ENCODE measurements at places on chromosomes 6 and 20.

DNA sequence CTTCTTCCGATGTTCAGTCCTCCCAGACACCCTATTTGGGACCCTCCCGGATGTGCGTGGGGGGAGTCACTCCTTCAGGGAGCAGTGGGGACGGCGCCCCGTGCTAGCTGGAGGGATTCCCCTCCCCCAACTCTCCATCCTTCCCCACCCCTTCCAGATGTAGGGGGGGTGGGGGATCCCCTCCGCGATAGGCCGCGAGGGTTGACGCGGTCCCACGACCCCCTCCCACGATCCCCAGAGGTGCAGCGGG, 548 bp downstream of the GNL1 start:
- no peak for DNase-seq

DNA sequence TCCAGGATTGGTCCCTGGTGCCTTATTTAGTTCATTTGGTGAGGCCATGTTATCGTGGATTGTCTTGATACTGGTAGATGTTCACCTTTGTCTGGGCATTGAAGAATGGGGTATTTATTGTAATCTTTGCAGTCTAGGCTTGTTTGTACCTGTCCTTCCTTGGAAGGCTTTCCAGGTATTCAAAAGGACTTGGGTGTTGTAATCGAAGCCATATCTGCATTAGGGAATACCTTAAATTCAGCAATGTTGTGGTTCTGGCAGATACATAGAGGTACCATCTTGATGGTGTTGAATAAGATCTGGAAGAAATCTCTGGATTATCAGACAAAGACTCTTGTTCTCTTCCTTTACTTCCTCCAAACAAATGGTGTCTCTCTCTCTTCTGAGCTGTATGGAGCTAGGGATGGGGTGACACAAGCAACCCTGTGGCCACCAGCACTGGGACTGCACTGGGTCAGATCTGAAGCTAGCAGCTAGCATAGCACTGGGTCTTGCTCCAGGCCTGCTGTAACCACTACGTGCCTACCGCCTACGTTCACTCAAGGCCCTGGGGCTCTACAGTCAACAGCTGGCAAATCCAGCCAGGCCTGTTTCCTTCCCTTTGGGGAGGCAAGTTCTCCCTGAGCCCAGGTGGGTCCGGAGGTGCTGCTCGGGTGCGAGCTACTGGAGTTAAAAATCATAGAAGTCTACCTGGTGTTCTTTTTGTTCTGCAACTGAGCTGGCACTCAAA, 261.1 kb upstream of the CITED2 start:
- no peak for DNase-seq

DNA sequence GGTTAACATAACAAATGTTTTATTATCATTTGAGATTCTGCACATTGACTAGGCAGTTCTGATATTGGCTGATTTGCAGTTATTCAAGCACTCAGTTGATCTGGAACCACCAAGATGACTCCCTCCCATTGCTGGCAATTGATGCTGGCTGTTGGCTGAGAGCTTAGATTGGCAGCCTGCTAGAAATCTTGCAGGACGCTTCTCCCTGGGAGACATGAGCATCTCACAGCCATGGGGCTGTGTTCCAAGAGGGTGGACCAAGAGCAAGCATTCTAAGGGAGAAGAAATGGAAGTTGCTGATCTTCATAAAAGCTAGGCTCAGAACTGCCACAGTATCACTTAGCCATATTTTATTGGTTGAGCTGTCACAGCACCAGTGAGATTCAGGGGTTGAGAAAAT, 233.4 kb upstream of the ID4 start:
- DNase-seq: no peak

DNA sequence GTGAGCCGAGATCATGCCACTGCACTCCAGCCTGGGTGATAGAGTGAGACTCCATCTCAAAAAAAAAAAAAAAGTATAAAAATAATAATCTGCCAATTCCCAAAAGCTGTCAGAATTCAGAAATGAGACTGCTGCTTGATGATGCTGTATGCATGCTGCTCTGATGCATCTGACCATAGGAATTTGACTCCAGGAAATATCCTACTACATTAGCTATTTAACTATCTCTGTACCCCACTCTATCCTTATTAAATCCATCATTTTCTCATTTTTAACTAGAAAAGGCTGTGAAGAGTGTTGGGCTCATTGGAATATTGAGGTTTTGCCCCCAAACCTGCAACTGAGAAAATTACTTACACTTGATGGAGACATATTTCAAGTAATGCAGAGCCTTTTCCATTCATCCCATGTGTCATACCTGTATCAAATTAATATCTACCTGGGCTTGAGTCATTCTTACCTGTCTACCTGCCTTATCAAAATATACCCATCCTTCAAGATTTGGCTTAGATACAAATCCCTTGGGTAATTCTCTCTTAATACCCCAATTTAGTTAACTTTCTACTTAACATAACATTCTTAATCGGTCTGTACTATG, 135.2 kb upstream of the PREP start:
- no peak for DNase-seq

DNA sequence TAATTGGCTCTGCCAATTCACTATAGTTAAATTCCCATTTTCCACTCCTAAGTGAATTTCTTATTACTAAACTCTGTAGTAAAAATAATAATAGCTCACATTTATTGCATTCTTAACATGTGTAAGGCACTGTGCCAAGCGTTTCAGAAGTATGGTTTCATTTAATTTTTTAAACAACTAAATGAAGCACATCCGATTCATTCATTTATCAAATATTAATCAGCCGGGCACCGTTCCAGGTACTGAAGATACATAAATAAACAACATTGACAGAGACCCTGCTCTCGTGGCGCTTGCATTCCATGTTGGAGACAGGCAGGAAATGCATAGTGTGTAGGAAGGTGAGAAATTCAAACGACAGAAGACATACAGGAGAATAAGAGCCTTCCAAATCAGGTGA, 423.2 kb upstream of the JARID2 start:
- no peak for DNase-seq

- no peak for DNase-seq
Measured at GRCh38 chr6:51526922-51527321, 560.5 kb downstream of the PKHD1 start.

- DNase-seq: no peak
Measured at GRCh38 chr20:709423-709822, 33.8 kb upstream of the SCRT2 start.

DNA sequence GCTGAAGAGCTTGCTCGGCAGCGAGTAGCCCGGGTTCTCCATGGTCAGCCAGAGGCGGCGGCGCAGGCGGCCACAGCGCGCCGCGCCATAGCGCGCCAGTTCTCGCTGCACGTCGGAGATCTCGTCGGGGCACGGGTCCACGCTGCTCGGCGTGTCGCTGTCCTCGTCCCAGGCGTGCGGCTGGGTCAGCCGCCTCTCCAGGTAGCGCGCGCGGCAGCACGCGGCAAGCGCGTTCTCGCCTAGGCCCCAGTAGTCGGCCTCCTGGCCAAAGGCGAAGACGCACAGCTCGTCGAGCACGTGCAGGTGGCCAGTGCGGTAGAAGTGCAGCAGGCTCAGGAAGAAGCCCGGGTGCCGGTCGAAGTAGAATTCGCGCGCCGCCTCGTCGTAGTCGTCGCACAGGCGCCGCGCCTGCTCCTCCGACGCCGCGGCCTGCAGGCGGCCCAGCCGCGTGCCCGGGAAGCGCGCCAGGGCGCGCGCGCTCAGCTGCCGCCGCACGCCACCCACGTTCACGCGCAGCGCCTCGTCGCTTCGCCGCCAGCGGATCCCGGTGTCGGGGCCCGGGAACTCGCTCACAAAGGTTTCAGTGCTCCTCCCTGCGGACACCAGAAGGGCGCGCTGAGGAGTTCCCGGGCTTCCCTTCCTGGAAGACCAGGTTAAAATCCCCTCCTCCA, 2.7 kb downstream of the KCNS1 start:
- DNase-seq: no peak

DNA sequence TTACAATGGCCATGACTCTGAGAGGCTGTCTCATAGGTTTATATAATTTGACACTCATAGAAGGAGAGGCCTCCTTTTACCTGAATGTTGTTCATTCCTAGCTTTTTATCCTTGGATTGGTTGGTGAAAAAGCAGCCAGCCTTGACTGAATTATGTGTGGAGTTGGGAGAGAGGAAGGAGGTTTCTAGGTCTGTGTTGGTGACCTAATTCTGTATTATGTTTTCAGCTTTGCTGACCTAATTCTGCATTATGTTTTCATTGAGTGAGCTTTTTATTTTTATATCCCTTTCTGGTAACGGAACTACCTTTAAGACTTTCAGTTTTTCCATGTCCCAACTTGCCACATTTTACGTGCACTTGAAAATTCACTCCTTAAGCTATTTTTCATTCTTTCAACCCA, 59.1 kb upstream of the RNF144B start:
- DNase-seq: no peak
